Muscle of leg (tissue), 16 donors: ENCODE measurements at places on chromosomes 1 and 21. TPM values are rescaled to one million over a fixed set of nuclear protein-coding genes. Genes with fewer than 3 reads are reported as not detected.

OR6P1 gene
- not detected for polyA plus RNA-seq

SEC16B gene
- 6.5 TPM for polyA plus RNA-seq

TIAM1 gene
- 12.4 TPM for polyA plus RNA-seq

CFAP57 gene
- polyA plus RNA-seq: 0.36 TPM

PLA2G2F gene
- not detected for polyA plus RNA-seq
